ENCODE measurements at places on chromosomes 3 and 15.

DNA sequence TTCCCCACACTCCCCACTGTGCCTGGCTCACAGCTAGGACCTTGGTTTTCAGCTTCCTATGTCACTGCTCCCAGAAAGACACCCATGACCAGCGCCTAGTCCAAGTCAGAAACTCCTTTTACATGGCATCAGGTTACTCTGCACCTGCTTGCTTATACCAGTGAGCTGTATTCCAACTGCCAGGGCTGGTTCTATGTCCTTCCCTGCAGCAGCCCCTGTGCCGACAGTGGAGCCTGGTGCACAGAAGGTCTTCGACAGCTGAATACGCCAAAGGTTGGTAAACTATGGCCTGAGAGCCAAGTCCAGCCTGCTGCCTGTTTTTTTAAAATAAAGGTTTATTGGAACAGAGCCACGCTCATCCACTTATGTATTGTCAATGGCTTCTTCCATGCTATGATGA is 102.5 kb downstream of the IQSEC1 start:
- DNase-seq = no peak

- no peak for DNase-seq
Measured at GRCh38 chr15:92449476-92449875, 55.8 kb downstream of the ST8SIA2 start.

- no peak for DNase-seq
Measured at GRCh38 chr15:34182942-34183341, 27.0 kb downstream of the KATNBL1 start.

GRCh38 chr3:117439812-117440211 is 730.2 kb downstream of the TUSC7 start:
- no peak for DNase-seq

DNA sequence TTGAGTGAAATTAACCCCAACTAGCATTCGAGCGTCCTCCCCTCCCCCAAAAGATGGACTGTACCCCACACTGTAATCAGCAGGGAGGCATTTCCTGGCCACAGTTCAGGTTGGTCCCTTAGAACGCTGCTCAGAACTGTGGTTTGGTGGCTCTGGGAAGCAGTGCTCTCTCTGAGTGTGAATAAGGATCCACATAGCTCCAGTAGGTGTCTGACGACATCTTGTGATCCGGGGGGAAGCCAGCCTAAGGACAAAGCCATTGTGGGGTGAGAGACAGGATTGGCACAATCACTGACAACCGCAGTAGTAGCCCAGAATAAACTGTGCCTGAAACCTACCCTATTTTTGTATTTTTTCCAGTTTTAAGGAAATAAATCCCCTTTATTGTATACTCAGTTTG is 125.3 kb downstream of the IGF1R start:
- DNase-seq = no peak

DNA sequence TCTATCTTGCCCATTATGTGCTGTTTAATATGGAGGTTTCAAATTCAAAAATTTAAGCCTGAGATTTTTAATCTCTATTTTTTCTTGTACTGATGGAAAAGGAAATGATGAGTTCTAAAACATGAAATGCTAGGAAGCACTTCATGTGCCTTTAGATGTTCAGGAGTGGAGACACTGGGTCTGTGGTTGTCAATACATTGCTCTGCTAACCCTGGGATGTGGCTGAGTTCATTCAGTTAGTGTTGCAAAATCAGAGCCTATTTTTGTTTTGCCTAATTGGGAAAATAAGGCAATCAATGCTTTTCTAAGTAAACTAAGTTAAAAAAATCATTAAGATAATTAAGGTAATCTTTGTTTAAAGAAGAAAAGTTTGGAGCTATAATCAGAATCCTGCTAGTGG is 83.1 kb downstream of the DIPK2A start:
- DNase-seq = no peak

DNA sequence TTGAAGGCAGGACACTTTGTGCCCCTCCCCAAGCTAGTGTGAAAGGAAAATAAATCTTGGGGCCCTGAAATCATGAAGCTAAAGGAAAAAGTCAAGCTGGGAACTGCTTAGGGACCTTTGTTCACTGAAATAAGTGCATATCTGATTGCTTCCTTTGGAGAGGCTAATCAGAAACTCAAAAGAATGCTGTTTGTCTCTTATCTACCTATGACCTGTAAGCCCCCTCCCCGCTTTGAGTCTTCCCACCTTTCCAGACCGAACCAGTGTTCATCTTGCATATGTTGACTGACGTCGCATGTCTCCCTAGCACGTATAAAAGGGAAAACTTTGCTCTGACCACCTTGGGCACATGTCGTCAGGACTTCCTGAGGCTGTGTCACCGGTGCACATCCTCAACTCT is 53.1 kb downstream of the SLC30A4 start:
- DNase-seq = no peak

DNA sequence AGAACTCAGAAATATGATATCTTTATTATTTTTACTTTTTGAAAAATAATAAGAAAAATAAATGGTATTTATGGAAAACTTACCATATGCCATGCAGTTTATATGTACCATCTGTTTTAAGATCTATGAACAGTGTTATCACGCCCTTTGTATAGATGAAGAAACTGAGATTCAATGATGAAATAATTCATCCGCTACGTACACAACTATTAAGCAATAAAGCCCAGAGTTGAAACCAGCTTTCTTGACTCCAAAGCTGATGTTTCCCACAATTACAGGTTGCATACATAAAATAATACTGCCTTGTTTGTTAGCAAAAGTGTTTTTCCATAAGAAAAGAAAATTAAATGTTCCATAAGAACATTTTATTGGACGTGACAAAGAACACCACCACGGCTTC is 67.2 kb upstream of the BCL6 start:
- DNase-seq = no peak

- DNase-seq = no peak
Measured at GRCh38 chr3:69248436-69248835, 126.0 kb upstream of the LMOD3 start.

DNA sequence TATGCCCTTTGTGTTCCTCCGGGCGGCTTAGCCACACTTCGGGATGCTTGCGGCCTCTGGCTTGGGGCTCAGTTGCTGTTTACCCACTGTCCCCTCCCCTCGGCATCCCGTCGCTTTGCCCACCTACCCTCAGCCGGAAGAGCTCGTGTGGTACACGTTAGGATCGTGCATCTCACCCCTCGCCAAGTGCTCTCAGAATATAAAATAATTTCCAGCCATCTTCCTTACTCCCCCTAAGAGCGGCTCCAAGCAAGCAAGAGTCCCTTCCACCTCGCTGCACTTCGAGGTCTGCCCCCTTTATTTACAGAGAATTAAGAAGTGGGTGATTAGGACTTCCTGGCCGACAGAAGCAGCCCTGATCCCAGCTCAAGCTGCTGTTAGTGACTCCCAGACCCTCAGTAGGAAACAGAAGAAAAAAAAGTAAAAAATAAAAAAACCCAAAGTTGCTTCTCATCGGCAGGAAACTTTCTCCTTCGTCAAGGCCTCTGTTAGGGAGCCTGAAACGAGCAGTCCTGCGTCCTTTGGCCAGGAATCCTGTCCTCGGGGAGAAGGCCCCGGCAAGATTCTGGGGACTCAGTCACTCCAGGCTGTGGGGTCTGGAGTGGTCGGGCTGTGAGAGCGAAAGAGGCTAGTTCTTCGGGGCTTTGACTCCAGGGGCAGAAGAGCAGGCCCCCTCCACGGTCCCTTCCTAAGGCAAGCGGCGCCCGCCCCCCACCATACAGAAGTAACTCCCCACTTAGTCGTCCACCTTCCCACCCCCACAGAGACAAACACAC is 3.0 kb downstream of the MEIS2 start:
- DNase-seq = no peak

- DNase-seq = no peak
Measured at GRCh38 chr3:163218336-163218735, 1721.7 kb downstream of the OTOL1 start.

- DNase-seq = no peak
Measured at GRCh38 chr15:60932051-60932915, 296.8 kb downstream of the RORA start.

GRCh38 chr3:69186575-69187093 is 64.2 kb upstream of the LMOD3 start:
- DNase-seq = no peak

GRCh38 chr3:148042663-148043445 is 633.7 kb downstream of the ZIC1 start:
- DNase-seq = peak; percentile 10

DNA sequence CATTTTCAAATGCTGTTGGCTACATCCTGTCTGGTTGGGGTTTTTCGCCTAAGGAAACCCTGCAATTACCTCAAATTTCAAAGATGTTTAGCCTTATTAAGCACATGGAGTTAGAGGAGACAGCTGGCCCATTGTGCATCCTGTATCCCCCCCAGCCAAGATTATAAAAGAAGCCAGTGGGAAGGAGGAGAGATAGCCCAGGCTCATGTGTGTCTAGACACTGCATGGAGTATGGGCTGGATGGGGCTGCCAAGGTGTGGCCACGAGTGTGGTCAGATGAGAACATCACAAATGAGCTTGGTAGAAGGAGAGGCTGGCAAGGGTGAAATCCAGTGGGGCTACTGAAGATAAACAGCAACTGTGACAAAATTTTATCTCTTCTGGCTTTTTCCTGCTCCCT is 270.0 kb upstream of the TBC1D5 start:
- DNase-seq = no peak

- DNase-seq = no peak
Measured at GRCh38 chr15:51024735-51025453, 69.8 kb downstream of the TNFAIP8L3 start.

DNA sequence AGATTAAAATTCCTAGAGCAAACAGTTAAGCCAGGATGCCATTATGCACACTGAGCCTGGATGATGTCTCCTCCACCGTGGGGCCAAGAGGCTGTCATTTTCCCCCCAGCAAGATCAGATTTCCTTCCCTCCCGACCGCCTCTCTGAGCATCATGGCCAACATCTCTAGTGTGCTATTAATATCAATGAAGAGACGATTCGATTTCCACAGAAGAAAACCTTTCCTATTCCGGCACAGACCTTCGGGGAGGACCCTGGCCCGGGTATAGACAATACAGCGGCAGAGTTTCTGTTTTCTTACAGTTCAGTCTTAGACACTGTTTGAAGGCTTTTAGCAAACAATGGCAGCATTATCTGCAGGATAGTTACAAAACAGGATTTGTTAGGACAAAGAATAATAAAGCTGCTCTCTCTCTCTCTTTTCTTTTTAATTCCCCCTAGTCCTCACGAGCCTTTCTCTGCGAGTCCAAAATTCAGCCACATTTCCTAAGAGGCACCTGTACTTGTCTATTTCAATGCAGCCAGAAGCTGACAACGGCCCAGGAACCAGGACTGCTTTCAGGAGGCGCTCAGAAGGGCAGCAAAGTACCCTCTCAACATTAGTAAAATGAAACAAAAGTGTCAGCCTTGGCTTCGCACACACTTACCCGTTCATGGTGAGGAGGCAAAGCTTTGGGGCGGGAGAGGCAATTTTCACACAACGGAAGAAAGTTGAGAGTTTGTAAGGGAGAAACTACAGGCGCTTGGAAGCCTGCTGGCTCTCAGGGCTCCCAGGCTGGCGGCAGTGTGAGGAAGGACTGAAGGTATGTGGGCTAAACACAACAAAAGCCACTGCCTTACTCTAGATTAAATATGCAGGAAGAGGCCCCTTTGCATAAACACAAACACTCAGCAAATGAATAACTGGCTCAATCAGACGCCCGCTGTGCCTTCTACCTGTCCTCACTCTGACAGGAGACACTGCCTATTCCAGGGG is 278.0 kb downstream of the FOXP1 start:
- DNase-seq = no peak
